ENCODE measurements at places on chromosomes 16 and 17. TPM values are rescaled to one million over a fixed set of nuclear protein-coding genes. Genes with fewer than 3 reads are reported as not detected.

KRTAP4-9 gene
- total RNA-seq: not detected

DYNLRB2 gene
- total RNA-seq: not detected

SLC47A1 gene
- total RNA-seq: 1.3 TPM

TBX4 gene
- total RNA-seq: not detected

DLX4 gene
- total RNA-seq: 0.23 TPM

SHISA9 gene
- under 0.01 TPM for total RNA-seq

CLEC10A gene
- total RNA-seq: not detected

TBC1D28 gene
- total RNA-seq: not detected

TMEM107 gene
- total RNA-seq: 39.0 TPM

CCL18 gene
- not detected for total RNA-seq

ITGAX gene
- not detected for total RNA-seq

IL21R gene
- total RNA-seq: 0.19 TPM

IKZF3 gene
- not detected for total RNA-seq

SCARF1 gene
- 0.16 TPM for total RNA-seq

ERN2 gene
- total RNA-seq: not detected

RAB26 gene
- total RNA-seq: not detected

SNX11 gene
- total RNA-seq: 19.0 TPM

HOXB6 gene
- total RNA-seq: 0.08 TPM

CLEC3A gene
- total RNA-seq: not detected

CIITA gene
- total RNA-seq: not detected

SULT1A1 gene
- 5.2 TPM for total RNA-seq

SPN gene
- total RNA-seq: not detected

KRT40 gene
- not detected for total RNA-seq

PRSS22 gene
- 2.8 TPM for total RNA-seq

EVI2A gene
- 0.39 TPM for total RNA-seq

TM4SF5 gene
- total RNA-seq: not detected

TBC1D3C gene
- total RNA-seq: not detected

ASPA gene
- total RNA-seq: not detected

FBXO39 gene
- total RNA-seq: 9.3 TPM

TNFSF13 gene
- total RNA-seq: 5.9 TPM

DPEP2 gene
- total RNA-seq: not detected

CD300C gene
- not detected for total RNA-seq

P2RX1 gene
- not detected for total RNA-seq
